ENCODE measurements at places on chromosomes 12 and 14. TPM values are rescaled to one million over a fixed set of nuclear protein-coding genes. Genes with fewer than 3 reads are reported as not detected.

Gene IL26
- 0.10 TPM for polyA plus RNA-seq

Gene KLC1
- polyA plus RNA-seq: 115 TPM

DNA sequence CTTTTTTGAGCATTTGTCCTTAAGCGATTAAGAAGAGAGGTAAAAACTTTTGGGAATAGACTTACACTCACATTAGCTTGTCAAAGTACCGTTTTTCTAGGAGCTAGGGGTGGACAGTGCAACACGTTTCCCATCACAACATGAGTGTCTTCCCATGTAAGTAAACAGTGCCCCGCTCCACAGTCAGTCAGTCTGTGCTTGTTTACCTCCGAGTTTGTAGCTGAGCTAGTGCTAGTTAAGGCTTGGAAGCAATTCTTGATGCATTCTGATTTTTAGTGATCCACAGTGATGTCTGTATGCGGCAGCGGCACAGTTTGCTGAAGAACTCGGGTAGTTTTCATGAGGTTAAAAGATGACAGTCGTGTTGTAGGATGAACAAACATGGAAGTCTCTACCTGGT lies 941 bp downstream of the ZDHHC17 start:
- no peak for DNase-seq

DNA sequence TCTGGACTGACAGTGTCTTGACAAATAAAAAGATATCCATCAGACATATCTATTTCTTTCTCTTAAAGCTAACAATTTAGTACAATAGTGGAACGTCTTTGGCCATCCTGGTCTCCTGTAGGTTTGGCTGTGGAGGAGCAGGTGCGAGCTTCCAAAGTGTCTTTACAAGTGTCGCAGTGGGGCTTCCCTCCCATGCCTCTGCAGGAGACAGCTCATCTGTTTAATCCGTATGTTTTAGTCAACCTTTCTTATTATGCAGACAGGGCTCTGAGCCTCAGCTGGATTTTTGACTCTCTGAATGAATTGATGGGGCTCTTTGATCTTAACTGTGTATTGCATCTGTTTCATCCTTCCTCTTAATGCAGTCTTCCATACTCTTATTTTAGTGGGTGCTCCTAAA lies 57.5 kb downstream of the RMST start:
- no peak for DNase-seq

Gene TAS2R30
- polyA plus RNA-seq: 0.07 TPM

DNA sequence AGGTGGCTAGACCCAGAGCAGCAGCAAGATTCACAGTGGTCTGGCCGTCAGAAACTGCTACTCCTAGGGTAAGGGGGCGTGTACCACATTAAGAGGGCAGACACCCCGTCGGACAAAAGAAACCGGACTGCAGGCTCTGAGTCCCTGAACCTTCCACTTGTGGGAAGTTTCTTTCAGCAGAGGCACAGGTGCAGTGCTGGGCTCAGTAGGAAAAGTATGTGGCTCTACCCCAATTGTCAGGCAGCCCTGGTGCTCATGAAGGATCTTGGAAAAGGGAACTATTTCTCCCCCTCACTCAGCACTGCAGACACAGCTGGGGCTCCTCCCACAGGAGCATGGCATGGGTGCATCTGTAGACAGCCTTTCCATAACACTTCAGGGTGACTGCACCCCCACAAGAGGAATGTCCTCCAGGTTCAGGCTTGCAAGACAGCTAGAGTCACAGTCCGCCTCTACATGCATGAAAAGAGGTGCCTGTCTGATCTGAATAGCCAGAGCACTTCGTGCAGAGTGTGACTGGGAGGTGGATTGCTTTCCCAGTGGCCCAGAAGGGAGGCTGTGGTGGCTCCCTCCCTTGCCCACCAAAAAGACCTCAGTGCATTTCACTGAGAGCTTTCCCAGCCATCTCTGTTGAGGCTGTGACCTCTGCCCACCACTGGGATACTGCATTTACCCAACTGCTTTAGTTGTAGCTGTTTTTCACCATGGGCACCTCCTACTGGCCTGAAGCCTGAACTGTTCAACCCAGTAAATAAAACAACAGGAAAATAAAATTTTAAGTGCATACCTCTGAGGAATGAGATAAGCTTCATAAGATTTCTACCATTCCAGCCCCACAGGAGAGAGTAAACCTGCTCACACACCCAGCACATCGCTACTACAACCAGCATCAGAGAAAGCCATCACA lies 14.2 kb downstream of the CEP128 start:
- DNase-seq: no peak

DNA sequence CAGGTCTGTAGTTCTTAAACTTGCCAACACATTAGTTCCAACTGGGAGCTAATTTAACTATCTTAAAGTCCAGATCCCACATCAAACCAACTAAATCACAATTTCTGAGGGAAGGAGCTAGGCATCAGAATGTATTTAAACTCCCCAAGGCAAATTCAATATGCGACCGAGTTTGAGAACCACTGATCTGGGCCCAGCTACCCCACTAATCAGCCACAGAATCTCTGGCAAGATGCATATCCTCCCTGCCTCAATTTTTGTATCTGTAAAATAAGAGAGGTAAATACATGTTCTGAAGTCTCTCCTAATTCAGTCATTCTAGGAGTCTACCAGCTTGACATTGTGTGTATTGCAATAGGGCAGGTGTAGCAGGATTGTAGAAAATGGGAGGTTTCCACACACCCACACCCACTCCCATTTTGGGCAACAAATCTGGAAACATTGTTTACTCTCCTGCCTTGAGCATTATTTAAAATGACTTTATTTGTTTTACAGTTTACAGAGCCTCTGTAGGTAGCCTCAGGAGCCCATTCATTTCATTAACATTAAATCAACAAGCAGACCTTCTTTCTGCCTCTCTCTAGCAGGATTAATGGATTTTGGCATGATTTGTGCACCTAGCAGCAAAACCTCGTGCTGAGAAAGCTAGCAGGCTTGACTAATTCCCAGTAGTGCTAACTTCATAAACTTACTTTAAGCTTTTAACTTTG lies 15.6 kb downstream of the LGR5 start:
- no peak for DNase-seq

DNA sequence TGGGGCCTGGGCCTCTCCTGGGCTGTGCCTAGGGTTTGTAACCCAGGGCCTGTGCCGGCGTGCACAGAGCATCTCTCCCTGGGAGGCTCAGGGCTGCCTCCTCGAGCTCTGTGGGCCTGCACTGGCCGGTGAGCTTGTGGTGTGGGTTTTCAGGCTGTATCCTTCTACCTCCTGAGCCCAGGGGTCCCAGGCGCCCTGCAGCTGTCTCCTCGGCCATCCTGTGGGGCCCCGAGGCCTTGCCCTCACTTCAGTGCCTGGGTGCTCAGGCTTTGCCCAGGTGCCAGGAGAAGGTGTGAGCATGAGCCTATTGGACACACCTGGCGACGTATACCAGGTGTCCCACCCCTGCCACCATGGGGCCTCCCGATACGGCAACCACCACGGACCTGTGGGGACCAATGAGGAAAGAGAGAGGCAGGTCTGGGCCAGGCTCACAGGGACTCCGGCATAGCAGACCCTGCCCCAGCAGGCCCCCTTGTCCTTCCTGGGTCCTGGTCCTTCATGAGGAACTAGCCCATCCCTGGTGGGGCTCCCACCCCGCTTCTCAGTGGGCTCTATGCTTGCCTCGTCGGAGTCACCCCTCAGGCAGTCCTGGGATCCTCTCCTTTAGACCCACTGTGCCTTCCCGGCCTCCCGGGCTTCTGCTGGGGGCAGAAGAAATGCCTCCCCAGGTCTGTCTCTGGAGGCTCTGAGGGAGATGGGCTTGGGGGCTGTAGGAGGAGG lies 400.2 kb downstream of the TMEM121 start:
- DNase-seq: no peak

Gene PIANP
- 5.4 TPM for polyA plus RNA-seq

DNA sequence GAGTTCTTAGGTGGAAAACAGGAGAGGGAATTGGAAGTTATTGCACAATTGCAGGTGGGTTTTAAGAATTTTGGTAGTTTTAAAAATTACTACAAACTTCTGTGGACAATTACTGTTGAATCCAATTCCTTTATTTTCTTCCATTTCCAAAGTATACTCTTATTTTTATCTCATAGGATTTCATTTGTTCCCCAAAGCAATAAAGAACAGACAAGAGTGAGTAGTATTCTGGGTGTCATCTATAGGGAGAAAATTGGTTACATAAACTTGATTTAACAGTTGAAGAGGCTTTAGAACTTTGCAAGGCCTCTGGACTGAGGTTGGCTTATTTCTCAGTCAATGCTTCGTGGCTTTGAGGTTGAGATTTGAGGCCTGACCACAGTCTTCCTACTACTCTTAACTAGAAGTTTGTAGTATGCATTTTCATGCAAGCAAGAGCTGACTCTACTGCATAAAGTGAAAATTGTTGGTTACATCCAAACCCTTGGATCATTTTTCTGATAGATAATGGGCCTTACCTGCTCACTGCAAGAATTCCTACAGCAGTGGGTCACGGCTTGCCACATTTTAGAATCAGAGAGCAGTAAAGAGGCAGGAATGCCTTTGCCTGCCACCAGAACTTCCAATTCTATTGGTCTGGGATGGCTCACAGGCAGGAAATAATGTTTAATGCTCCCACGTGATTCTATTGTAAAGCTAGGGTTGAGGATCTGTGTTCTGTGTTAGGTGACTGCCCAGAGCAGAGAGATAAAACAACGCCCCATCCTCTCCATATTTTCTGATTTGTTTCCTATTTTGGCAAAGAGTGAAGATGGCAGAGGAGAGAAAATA lies 270.5 kb downstream of the TTC6 start:
- DNase-seq: no peak

- peak; percentile 49 for DNase-seq
These were observed 33.4 kb upstream of the SMOC1 start for GRCh38 chr14:69845787-69846186.

Gene ALDH2
- polyA plus RNA-seq: 100 TPM

- no peak for DNase-seq
These were observed 33.8 kb downstream of the ERG28 start for GRCh38 chr14:75626863-75627262.

DNA sequence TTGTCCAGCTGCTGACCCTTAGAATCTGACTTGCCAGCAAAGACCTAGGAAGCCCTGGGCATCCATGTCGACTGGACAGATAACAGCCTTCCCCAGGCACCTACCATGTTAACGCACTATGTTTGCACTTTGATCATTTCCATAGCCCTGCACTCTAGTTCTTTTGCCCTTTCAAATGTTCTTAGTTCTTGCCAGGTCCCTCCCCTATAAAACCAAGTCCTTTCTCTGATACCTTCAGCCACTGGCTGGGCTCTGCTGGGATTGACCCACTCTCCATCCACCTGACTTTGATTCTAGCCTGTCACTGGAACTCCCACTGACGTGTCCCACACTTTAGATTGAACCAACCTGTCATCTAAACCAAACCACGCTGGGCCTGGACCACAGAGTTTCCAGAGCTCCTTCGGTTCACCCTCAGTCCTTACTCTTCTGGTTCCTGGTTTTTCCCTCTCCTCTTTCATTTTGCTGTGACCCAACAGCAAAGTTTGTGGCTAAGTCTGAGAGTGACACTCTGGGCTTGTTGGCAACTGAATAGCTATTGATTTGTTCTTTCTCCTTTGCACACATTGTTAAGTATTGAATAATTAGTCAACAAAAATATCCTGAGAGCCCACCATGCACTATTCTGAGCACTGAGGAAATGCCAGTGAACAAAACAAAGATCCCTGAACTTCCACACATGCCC lies 51.8 kb upstream of the STK38L start:
- DNase-seq: no peak

- no peak for DNase-seq
These were observed 7.2 kb upstream of the CCDC197 start for GRCh38 chr14:93989939-93990338.

DNA sequence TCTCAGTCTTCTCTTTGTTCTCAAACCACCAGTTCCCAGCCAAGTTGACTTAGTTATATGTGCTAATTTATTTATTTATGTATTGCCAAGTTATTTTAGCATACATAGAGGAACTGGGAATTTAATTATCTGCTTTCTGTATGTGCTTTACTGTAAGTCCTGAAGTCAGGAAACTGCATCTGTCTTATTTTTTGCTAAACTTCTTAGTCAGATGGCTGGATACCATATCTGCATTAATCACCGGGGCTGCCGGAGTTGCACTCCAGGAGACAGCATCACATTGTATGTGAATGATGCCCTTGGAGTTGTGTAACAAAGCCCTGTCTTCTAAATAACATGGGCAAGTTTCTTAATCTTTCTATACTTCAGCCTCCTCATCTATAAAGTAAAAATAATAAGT lies 96.2 kb downstream of the MON2 start:
- DNase-seq: no peak

DNA sequence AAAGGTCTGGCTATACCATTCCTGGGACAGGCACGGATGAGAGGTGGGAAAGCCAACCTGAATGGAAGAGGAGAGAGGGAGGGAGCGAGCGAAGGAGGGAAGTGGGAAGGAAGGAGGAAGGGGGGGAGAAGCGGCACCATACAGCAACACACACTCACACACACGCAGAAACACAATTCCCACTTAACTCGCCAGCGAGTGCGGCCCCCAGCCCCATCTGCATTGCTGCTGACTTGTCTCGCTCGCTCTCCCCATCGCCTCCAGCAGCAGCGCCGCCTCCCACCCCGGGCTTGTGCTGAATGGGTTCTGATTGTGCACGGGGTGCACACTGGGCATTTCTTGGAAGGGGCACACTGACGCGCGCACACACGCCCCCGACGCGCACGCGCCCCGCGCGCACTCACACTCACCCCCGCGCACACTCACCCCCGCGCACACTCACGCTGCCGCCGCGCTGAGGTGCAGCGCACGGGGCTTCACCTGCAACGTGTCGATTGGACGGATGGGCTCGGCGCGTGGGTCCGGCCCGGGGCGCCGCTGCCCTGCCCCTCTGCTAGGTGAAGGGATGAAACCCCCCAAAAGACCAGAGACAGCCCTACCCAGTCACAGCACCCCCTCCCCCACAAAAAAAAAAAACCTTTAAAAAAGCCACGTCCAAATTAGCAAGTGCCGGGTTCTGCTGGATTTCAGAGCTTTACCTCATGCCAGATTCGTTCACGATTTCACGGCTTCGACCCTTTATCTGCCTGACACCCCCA lies 685 bp downstream of the GRIN2B start:
- no peak for DNase-seq

- peak; percentile 70 for DNase-seq
These were observed 9.2 kb upstream of the INF2 start for GRCh38 chr14:104680056-104680805.

DNA sequence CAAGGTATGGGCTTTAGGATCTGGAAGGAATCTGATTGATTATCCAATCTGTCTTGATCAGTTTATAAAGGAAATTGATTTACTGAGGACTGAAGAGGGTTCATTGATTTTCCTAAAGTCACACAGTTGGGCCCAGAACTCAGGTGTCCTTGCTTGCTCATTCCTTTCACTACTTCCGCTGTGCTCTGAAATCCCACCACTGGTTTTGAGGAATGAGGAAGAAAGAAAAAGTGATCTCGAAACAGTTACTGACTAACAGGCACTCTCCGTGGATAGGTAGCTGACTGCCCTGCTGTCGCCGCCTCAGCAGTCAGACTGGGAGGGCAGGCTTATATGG lies at the start of gene FITM1:
FITM1 (plus strand) TSS at position 280 of the 337 bp plus-strand sequence. CDS start 905 bp downstream, outside the sequence.
- DNase-seq: no peak

GRCh38 chr12:109871668-109872314 lies 8.6 kb downstream of the GLTP start:
- peak; percentile 81 for DNase-seq

- no peak for DNase-seq
These were observed 2.0 kb upstream of the SIX1 start for GRCh38 chr14:60651086-60651795.

GRCh38 chr14:96764012-96764411 lies 33.2 kb upstream of the VRK1 start:
- no peak for DNase-seq

Gene TMEM229B
- 11.9 TPM for polyA plus RNA-seq

Gene CCDC198
- polyA plus RNA-seq: 90.7 TPM
